ENCODE measurements at places on chromosomes 1 and 21.

GRCh38 chr21:37064841-37065240, 8.0 kb downstream of the PIGP start:
- DNase-seq = no peak

GRCh38 chr1:105872817-105873216, 1183.7 kb upstream of the PRMT6 start:
- no peak for DNase-seq

- DNase-seq = no peak
Measured at GRCh38 chr1:34743775-34744174, 11.1 kb upstream of the GJB5 start.

DNA sequence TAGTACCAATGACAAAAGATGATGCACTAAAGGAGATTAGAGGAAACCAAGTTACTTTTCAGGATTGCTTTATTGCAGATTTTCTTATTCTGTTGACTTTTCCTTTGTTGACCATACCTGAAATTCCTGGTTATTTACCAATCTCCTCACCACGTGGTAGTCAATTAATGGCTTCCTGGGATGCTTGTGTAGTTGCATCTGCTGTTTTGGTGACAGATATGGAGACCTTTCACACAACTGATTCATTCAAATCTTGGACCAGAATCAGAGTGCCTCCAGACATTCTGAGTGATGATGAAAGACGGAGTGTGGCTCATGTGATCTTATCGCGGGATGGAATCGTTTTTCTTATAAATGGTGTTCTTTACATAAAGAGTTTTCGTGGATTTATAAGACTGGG, 91.3 kb downstream of the CATSPERE start:
- DNase-seq = no peak

- no peak for DNase-seq
Measured at GRCh38 chr1:21238141-21238800, 52.0 kb downstream of the ECE1 start.

DNA sequence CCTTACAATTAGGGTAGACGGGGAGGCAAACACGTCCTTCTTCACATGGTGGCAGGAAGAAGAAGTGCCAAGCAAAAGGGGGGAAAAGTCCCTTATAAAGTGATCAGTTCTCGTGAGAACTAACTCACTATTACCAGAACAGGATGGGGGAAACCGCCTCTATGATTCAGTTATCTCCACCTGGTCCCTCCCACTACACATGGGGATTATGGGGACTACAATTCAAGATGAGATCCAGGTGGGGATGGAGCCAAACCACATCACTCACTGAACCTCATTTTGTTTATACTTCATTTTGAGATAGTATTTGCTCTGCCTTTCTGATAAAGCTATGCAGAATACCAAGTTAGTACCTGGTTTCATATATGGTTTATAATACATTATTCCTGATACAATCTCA, 26.5 kb downstream of the APP start:
- DNase-seq = no peak
